Stimulated activated CD8-positive, alpha-beta memory T cell treated with anti-CD3 and anti-CD28 coated beads, Interleukin-4, amount 100 ng/mL, for 1 hour (primary cell): ENCODE measurements at places on chromosomes 12 and 14.

DNA sequence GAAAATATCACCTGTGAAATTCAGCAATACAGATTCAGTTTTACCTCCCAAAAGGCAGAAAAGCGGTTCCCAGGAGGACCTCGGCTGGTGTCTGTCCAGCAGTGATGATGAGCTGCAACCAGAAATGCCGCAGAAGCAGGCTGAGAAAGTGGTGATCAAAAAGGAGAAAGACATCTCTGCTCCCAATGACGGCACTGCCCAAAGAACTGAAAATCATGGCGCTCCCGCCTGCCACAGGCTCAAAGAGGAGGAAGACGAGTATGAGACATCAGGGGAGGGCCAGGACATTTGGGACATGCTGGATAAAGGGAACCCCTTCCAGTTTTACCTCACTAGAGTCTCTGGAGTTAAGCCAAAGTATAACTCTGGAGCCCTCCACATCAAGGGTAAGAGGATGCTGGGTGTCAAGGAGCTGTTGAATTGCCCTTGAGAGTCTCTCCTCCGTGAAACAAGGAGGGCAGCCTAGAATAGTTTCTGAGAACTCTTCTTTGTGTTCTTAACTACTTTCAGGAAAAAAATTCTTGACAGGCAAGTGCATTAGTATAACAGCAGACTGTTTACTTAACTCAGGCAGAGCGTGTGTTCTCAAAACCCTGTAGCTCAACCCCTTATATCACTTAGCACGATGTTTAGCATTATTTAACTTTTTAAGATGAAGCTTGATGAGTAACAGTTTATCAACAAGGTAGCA, 7.7 kb downstream of the TDP1 start:
- DNase-seq: no peak

DNA sequence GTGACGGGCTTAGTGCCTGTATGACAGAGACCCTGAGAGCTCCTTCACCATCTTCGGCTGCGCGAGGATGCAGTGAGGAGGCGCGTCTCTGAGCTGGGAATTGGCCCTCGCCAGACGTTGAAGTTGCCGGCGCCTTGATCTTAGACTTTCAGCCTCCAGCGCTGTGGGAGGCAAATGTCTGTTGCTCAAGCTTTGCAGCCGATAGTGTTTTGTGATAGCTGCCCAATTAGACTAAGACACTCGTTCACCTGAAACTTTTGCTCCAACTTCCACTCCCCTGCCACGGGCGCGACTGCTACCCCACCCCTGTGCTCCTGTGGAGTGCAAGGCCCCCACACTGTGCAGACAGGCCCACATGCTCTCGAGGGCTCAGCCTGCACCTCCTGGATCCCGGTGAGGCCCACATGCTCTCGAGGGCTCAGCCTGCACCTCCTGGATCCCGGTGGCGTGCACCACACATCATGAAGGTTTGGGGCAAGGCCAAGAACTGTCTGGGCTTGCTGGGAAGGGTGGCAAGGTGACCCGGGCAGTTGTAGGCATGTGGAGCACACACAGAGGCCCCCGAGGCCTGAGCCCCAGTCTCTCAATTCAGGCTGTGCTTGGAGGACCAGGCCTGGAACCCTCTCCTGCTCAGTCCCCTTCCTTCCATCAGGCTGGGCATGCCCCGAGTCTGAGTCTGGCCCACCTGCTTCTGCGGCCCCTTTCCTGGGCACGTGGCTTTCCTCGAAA, 324.6 kb downstream of the TMEM121 start:
- no peak for DNase-seq

DNA sequence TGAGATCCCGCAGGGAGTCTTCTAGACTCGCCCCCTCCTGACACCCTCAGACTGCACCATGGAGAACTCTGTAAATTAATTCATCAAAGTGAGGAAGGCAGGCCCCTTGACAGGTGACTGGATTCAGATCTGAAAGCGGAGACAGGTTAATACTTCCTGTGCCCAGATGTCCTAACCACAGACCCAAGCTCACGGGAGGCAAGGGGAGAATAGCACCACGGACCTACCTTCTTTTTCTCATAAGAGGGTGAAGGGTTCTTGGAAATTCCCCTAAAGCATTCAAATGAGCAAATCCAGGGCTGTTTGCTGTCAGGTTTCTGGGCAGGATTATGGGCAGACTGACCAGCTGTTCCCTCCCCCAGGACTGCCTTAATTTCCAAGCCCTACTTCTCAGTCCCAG, 170.0 kb downstream of the ZFP36L1 start:
- DNase-seq: no peak

DNA sequence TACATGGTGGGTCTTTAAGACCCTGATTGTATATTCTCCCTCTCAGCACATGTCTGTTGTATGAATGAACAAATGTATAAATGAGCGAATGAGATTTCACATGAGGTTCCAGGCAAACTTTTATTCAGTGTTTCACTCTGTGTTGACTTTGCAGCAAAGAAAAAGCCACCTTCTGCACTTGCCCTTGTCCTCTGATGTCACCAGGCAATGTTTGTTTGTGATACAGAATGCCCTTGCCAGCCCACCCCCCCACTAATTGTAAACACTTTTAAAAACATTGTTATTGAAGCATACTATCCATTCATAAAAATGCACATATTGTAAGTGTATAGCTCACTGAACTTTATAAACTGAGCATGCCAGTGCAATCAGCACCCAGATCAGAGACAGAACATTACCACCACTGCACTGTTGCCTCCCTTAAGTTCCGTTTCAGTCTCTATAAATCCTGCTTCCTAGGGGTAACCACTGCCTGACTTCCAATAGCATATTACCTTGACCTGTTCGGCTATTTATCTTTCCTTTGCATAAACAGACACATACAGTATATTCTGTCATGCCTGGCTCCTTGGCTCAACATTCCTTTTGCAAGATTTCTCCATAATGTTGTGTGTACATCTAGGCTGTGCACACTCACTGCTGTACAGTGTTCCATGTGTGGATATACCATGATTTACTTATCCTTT, 11.3 kb upstream of the LTA4H start:
- no peak for DNase-seq

DNA sequence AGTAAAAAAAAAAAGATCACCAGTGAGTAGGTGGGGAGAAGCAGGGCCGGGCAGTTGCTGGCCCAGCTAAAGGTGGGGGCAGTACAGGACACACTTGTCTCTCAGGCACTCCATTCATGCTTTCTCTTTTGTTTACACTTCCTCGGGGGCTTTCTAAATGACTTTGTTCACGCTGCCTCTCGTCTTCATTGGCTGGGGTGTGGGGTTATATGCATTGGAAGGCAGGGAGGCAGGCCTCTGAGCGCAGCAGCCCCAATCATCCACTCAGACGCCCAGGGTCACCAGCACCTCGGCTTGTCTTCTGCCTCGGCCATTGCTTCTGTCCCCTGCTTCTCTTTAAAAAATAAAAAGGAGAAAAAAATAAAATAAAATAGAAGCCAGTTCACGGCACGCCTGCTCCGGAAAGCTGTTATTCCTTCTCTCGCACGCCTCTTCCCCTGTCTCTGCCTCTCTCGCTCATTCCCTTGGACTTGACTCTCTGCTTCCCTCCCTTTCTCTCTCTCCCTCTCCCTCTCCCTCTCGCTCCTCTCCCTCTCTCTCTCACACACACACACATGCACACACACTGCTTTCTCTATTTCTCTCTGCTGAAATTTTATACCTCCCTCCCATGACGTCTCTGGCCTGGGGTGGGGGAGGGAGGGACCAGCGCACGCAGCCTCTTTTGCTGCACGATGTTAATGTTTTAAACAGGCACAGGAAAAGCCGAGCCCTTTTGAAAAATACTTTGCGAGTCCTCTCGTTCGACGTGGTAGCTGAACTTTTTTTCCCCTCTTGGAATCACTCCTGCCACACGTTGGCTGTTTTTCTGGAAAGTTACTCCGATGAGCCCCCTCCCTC, at the start of gene TGFB3:
Gene TGFB3, minus strand, starts transcription at position 570 of the 840 bp plus-strand sequence. CDS start 1,102 bp downstream, outside the sequence.
- no peak for DNase-seq

DNA sequence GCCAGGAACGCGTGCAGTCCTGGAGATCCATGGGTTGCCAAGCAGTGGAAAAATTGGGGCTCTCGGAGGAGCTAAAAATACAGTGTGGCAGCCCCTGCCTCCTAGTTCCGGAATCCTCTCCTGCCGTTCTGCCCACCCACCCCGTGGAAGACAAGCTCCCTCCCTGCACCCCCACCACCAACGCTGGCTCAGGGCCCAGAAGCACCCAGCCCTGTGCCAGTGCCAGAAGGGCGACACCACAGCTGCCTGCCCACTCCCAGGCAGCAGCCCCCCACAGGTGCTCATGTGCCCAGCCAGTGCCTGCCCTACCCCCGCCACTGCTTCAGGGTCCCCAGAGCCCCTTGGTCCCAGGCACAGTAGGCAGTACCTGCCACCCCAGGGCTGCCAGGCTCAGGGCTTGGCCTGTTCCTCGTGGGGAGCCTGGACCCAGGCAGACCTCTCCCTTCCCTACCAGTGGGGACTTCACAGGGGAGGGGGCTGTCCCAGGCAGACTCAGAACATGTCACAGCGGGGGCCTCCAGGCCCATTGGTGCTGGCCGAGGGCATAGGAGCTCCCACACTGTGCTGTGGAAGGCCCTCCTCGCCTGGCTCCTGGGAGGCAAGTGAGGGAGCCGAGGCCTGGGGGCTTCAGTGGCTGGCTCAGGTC, 7.4 kb downstream of the INF2 start:
- DNase-seq: no peak

DNA sequence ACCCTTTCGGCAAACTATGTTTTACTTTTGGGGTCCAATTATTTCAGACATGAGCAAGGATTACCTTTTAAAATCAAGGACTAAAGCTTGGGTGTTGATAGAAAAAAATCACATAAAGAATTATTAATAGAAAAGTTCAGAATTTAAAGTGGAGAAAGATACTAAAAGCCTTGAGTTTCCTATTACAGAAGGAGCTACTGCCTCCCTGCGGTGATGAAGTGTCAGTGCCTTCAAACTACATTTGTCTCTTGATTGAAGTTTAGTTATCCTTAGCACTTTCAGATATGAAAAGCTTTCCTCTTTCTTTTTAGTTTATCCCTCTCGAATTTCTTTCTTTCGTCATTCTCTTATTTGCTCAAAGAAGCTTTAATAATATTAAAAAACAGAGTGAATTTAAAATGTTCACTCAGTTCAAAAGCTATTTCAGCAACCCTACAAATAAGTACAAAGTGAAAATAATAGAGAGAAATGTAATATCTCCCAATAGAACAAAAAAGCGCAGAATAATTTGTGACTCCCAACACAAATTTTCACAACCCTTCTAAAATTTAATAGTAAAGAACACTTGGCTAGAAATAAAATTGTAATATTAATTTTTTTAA, 87.6 kb downstream of the SEC23A start:
- no peak for DNase-seq

- no peak for DNase-seq
Observed at GRCh38 chr12:118436002-118436730, 59.8 kb downstream of the SUDS3 start.

- DNase-seq: no peak
Observed at GRCh38 chr14:79352076-79352630, 859.2 kb downstream of the DIO2 start.

- no peak for DNase-seq
Observed at GRCh38 chr14:89827265-89827664, 127.3 kb downstream of the EFCAB11 start.

DNA sequence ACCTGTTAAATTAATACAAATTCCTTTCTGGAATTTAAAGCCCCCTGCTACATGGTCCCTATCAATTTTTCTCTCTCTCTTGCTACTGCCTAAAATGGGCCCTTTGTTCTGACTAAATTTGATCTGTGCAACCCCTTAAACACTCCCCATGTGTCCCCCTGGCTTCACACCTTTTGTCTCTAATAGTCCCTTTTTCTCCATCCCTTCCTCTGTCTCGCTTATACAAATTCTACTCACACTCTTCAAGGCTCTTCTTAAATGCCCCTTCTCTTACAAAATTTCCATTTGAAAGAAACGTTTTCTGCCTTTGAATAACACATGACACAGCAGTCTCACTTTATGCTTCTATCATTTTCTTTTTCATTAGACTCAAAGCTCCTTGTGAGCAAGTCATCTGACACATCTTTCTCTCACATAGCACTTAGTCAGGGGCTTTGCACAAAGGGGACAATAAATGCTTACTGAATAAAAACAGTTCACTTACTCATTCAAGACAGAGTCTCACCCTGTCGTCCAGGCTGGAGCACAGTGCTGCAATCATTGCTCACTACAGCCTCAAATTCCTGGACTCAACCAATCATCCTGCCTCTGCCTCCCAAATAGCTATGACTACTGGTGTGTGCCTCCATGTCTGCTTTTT, 41.5 kb upstream of the NR2C1 start:
- DNase-seq: no peak

- DNase-seq: no peak
Observed at GRCh38 chr14:53874704-53875103, 81.9 kb downstream of the BMP4 start.

DNA sequence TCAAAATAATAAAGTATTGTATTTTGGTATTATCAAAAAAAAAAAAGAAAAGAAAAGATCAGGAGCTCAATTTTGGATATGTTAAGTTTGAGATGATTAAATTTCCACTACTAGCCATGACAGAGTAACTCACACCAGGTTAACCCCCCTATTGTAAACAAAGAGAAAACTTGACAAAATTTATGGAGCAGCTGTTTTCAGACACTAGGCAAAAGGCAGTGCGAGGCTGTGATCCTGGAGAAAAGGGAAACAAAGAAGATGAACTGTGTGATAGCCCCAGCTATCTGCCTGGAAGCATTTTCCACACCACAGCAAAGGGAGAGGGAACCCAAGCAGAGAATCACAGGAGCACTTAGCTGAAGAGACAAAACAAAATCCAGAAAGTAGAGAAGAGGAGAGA, 145.0 kb downstream of the KIF21A start:
- DNase-seq: no peak

DNA sequence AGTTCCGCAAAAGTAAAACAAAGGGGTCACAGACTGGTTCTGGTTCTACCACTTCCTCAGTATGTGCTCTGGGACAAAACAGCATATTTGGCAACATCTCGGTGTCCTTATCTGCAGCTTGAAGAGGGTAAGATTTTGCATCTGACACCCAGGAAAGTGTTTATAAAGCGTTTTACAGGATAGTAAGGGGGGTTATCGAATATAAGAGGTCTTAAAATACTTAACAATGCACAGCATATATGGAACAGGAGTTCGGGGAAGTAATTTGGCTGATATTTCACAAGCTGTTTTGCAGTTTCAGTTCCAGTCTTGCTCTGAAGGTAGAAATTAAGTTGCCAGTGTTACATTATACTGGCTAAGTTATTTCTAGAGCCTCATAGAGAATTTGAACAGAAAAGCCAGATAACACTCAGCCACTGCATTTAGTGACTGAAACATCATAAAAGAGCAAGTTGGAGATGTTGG, 904 bp upstream of the MAP4K5 start:
- DNase-seq: no peak
